MCF 10A (cell line): ENCODE measurements at places on chromosomes 5 and 9. TPM values are rescaled to one million over a fixed set of nuclear protein-coding genes. Genes with fewer than 3 reads are reported as not detected.

Gene PRR7
- total RNA-seq, result 15.0 and 23.2 TPM in 2 replicates

- no peak for DNase-seq
Observed at GRCh38 chr9:89363311-89363670, 45.0 kb downstream of the SECISBP2 start.

Gene CER1
- total RNA-seq, result not detected in 2 replicates

- DNase-seq, result peak; percentile 72
Observed at GRCh38 chr9:124260769-124261603, 3.2 kb downstream of the NEK6 start.
